Thoracic aorta endothelial cell (primary cell): ENCODE measurements at places on chromosomes 5 and 9. TPM values are rescaled to one million over a fixed set of nuclear protein-coding genes. Genes with fewer than 3 reads are reported as not detected.

CRAT gene
- 27.6 and 27.7 TPM in 2 replicates for total RNA-seq

FOXD4L4 gene
- 0.29 TPM in 1 of 2 replicates, not detected in the other for total RNA-seq

PCDHGA9 gene
- total RNA-seq = 4.3 and 4.6 TPM in 2 replicates

ADGRD2 gene
- not detected in 2 replicates for total RNA-seq

FSD1L gene
- 9.3 and 10.5 TPM in 2 replicates for total RNA-seq

C9orf153 gene
- total RNA-seq = 0.22 and 0.27 TPM in 2 replicates

XPA gene
- total RNA-seq = 12.9 and 15.8 TPM in 2 replicates

DNM1 gene
- 0.57 and 0.66 TPM in 2 replicates for total RNA-seq

PDGFRB gene
- 0.40 and 1.6 TPM in 2 replicates for total RNA-seq

C9orf57 gene
- not detected in 2 replicates for total RNA-seq

C9orf85 gene
- total RNA-seq = 14.1 and 16.0 TPM in 2 replicates

CCL27 gene
- total RNA-seq = not detected in 2 replicates

SPATA31E1 gene
- total RNA-seq = not detected in 2 replicates

C7 gene
- 1.7 TPM in 1 of 2 replicates, not detected in the other for total RNA-seq
